ENCODE measurements at places on chromosomes 1 and 21. TPM values are rescaled to one million over a fixed set of nuclear protein-coding genes. Genes with fewer than 3 reads are reported as not detected.

IL20 gene
- 0.10 TPM for total RNA-seq

HORMAD1 gene
- total RNA-seq: 9.1 TPM

ADAMTS4 gene
- 0.01 TPM for total RNA-seq

NR1I3 gene
- not detected for total RNA-seq

VSIG8 gene
- not detected for total RNA-seq

PPP1R12B gene
- total RNA-seq: 1.6 TPM

FOXD3 gene
- total RNA-seq: 1.0 TPM

AURKAIP1 gene
- 107 TPM for total RNA-seq

PTPN22 gene
- total RNA-seq: not detected

CTSS gene
- total RNA-seq: 16.1 TPM

IFI44L gene
- 0.28 TPM for total RNA-seq

DYRK1A gene
- 13.7 TPM for total RNA-seq

ROR1 gene
- total RNA-seq: 8.6 TPM

PRCC gene
- total RNA-seq: 71.0 TPM

EPB41 gene
- 3.9 TPM for total RNA-seq

VANGL1 gene
- 16.3 TPM for total RNA-seq

CELA3B gene
- total RNA-seq: not detected

CD2 gene
- not detected for total RNA-seq

MIXL1 gene
- 0.09 TPM for total RNA-seq

MMP23B gene
- total RNA-seq: 0.60 TPM

PRRX1 gene
- not detected for total RNA-seq

MPZ gene
- 0.26 TPM for total RNA-seq

CD247 gene
- total RNA-seq: 0.36 TPM

PIK3R3 gene
- 2.0 TPM for total RNA-seq

PLA2G2C gene
- total RNA-seq: not detected

ANGPTL7 gene
- total RNA-seq: not detected

FCRLA gene
- total RNA-seq: not detected

UBASH3A gene
- total RNA-seq: 0.12 TPM

TBX19 gene
- 0.54 TPM for total RNA-seq

NECTIN4 gene
- total RNA-seq: 1.9 TPM

SLFNL1 gene
- 0.02 TPM for total RNA-seq

RPE65 gene
- not detected for total RNA-seq

FAM72C gene
- total RNA-seq: 3.6 TPM

FCGR3A gene
- total RNA-seq: not detected

EPHX1 gene
- 233 TPM for total RNA-seq

TSPAN1 gene
- total RNA-seq: 3.0 TPM

IRF6 gene
- total RNA-seq: 0.14 TPM

LAMC1 gene
- total RNA-seq: 104 TPM

LRRC42 gene
- total RNA-seq: 27.9 TPM

SPATA1 gene
- total RNA-seq: not detected

TSPEAR gene
- total RNA-seq: not detected

SHE gene
- total RNA-seq: 0.16 TPM

TLR5 gene
- 0.13 TPM for total RNA-seq

RSPH1 gene
- 0.66 TPM for total RNA-seq

HEYL gene
- total RNA-seq: 3.1 TPM

GBP1 gene
- 0.19 TPM for total RNA-seq

HES4 gene
- total RNA-seq: 60.9 TPM

TMIGD3 gene
- 0.08 TPM for total RNA-seq

TMEM81 gene
- total RNA-seq: 2.3 TPM

MEX3A gene
- 1.7 TPM for total RNA-seq

HSD17B7 gene
- total RNA-seq: 8.0 TPM

ESPN gene
- total RNA-seq: 0.57 TPM

RIPK4 gene
- total RNA-seq: 18.9 TPM

MRPL9 gene
- 74.3 TPM for total RNA-seq

TRIM67 gene
- total RNA-seq: 0.17 TPM

CCDC17 gene
- 0.26 TPM for total RNA-seq

SPATA46 gene
- total RNA-seq: not detected

TRIM46 gene
- 2.0 TPM for total RNA-seq

Measured in A549 treated with AZD2906 at 1 μM for 4 hours (cell line).